ENCODE measurements at places on chromosomes 3 and 15.

DNA sequence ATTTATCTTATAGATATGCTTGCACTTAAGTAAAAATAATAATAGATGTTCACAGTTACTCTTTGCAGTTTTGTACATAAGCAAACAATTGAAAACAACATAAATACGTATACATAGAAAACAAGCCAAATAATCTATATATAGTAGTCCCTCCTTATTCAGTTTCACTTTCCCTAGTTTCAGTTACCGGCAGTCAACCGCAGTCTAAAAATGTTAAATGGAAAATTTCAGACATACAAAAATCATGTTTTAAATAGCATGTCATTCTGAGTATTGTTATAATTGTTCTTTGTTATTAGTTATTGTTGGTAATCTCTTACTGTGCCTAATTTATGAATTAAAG, 262.0 kb downstream of the CGGBP1 start:
- no peak for DNase-seq

- DNase-seq: peak; percentile 100
Observed at GRCh38 chr15:38714309-38715072, 149.9 kb upstream of the RASGRP1 start.

GRCh38 chr3:193598202-193598601, 5.2 kb downstream of the OPA1 start:
- DNase-seq: no peak

GRCh38 chr15:54941417-54941816, 255.3 kb downstream of the RSL24D1 start:
- no peak for DNase-seq
